Occipital lobe (tissue), 3 donors: ENCODE measurements at places on chromosomes 4 and X. TPM values are rescaled to one million over a fixed set of nuclear protein-coding genes. Genes with fewer than 3 reads are reported as not detected.
A peak's percentile ranks its signal among the peaks of the same experiment; 100 is the strongest.

DNA sequence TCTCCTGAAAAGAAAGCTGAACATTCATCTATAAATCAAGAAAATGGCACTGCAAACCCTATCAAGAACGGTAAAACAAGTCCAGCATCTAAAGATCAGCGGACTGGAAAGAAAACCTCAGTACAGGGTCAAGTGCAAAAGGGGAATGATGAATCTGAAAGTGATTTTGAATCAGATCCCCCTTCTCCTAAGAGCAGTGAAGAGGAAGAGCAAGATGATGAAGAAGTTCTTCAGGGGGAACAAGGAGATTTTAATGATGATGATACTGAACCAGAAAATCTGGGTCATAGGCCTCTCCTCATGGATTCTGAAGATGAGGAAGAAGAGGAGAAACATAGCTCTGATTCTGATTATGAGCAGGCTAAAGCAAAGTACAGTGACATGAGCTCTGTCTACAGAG lies 28.6 kb downstream of the PAQR3 start:
- DNase-seq: no peak

DNA sequence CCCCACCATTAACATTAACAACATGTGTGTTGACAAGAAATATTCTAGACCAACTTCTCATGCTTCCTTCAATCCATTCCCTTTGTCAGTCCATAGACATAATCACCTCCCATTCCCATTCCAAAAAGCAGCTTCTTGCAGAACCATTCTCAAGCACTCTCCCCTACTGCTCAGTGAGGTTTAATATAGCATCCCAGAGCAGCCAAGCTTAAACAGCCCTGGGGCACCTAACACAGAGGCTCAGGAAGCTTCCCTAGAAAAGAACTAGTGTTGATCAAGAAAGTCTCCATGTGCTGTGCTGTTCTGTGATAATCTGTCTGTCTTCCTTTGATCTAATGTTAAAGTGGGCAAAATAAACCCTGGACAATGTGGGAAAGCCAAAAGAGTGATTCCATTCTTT lies 174.2 kb upstream of the NOCT start:
- DNase-seq: no peak

DNA sequence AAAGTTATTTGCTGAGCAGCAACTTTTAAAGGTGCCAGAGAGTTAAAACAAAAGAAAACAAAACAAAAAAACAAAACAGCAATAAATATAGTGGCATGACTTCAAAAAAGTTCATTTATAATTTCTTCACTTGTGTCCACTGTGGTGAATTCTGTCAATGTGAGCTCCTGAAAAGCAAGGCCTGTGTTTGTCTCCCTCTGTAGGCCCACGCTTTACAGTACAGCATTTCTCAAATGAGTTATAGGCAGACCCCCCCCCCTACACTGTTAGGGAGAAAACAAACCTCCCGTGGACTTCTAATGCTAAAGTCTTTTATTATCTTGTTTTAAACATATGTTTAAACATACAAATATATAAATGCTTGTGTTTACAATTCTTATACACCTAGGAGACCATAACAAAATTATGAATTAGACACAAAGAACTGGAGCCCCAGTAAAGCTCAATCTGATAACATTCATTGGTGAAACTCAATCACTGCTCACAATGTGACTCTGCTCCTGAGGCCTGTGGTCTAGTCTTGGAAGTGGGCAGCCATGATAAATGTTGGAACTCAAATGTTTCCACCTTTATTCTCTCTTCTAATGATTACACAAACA lies 47.0 kb upstream of the SCOC start:
- peak; percentile 2 for DNase-seq

The PGAM4 gene
- not detected for total RNA-seq

The DTHD1 gene
- 0.94 TPM for total RNA-seq

The PRDM5 gene
- 17.2 TPM for total RNA-seq

DNA sequence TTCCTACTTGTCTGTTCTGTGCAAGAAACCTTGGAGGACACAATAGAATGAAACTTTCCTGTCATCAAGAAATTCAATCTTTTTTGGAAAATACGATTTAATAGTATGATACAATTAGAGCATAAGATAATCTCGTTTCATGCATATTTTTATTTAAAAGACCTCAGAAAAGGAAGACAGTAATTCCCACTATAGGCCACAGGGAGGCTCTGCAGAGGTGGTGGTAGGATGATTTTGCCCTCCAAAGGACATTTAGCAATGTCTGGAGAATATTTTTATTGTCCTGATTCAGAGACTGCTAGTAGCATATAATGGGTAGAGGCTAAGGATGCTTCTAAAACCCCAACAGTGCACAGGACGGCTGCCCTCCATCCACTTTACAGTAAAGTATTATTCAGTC lies 68.7 kb downstream of the PAK3 start:
- DNase-seq: no peak

- no peak for DNase-seq
These were observed 40.2 kb upstream of the EPGN start for GRCh38 chr4:74267998-74268606.

- DNase-seq: no peak
These were observed 17.1 kb downstream of the DAPP1 start for GRCh38 chr4:99833756-99834155.

DNA sequence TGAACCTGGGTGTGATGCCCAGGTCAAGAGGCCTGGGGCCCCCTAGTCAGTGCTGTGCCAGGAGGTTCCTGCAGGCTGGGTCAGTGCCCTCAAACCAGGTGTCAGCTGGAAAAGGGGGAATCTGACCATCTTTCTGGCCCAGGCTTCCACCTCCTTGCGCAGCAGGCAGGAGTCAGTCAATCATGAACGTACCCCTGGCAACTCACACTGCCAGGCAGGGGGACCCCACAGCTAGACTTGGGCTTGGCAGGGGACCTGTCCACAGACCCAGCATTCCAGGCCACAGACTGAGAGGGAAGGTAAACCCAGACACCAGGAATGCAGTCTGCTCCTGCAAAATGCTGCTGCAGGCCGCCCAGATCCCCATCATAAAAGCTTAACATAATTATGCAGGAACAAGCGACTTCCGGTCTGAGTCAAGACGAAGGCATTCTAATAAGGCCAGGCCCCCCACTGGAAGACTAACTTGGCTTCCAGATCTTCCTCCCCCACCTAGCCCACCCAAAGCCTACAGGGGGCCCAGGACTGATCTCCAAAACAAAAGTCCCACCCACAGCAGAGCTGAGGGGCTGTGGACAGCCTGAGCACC lies 156.3 kb downstream of the BCOR start:
- no peak for DNase-seq

GRCh38 chrX:15758140-15758539 lies 20.1 kb downstream of the CA5B start:
- no peak for DNase-seq

DNA sequence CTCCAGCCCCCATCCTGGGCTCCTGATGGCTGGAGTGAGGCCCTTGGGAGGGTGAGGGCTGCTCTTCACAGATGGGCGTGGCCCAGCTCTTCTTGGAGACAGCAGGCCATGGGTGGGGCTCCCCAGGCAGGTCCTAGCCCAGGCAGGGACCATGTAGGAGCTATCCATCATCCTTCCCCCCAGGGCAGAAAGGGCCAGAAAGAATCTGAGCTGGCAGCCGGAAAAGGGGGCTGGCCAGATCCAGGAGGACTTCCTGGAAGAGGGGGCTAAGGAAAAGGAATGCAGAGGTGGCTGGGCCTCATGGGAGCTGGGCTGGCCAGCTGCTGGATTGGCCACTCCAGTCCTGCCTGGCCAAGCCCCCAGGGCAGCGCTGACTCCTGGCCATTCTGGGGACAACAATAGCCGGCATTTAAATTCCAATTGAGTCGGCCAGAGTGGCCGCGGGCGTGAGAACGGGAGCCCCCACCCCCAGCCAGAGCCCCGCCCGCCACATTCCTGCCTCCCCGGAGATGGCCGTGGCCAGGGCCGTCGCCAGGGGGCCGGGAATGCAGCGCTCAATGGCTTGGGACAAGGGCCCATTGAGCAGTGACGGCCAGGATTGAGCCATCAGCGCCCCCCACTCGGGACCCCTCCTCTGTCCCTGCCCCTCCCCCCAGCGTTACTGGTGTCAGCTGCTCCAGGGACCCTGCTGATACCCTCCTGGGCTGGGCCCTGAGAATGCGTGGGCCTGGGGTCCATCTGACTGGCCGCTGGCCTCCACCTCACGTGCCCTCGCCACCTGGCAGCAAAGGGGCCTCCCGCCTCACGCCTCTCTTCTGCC lies 15.1 kb upstream of the FGFR3 start:
- DNase-seq: no peak

The ATP7A gene
- total RNA-seq: 15.6 TPM

The DCLK2 gene
- total RNA-seq: 65.0 TPM

The ENPP6 gene
- total RNA-seq: 0.94 TPM

The AMTN gene
- total RNA-seq: not detected

DNA sequence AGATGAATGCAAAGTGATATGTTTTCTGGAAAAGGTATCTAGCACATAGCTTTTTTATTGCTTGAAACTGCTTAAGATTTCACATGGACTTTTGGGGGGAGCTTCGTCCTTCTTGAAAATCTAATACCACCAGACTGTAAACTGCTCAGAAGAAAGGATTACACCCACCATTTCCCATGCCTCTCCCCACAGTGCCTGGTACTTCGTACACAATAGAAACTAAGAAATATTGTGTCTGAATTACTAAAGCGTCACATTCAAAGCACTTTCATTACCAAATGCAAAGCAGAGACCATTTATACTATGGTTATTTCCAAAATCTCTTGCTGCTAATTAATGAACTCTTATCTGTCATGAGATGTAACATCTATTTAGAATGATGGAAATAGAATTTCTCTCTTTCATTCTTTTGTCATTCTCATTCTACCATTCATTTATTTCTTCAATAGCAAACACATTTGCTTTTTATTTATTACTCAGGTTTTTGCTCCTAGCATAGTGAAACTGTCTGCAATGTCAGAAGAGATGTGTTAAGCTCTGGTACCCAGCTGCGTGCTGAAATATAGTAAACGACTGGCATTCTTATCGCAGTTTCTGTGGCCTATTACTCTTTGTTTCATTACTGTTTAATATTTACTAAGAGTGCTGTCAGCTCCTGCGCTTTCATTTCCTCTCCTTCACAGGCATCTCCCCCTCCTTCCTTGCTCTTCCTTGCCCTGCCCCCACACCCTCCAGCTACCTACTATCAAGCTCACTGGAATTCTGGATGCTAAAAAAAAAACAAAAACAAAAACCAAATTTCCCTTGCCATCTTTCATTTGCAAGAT lies 51.4 kb upstream of the RAPGEF2 start:
- DNase-seq: no peak

DNA sequence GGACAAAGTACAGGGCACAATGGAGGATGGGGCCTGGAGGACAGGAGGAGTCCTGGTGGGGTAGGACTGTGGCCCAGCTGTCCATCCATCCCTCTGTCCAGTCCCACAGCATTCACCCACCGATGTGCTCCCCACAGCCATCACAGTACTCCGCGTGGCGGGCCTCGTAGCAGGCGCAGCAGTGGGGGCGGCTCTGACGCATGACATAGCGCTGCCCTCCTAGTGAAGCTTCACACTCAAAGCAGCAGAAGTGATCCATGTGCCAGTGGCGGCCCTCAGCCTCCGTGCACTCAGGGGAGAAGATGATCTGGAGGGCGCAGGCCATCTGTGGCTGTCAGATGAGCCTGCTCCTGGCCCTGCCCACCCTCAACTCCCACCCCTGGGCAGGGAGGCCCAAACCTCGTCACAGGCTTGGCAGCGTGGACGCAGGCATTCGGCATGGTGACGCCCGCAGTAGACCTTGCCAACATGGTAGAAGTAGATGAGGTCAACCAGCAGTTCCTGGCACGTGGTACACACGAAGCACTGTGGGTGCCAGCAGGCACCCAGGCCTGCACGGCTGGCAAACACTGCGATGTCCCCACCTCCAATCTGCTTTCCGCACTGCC lies 6.3 kb downstream of the PLP2 start:
- no peak for DNase-seq
